ENCODE measurements at places on chromosomes 5 and 9.
A peak's percentile ranks its signal among the peaks of the same experiment; 100 is the strongest.

DNA sequence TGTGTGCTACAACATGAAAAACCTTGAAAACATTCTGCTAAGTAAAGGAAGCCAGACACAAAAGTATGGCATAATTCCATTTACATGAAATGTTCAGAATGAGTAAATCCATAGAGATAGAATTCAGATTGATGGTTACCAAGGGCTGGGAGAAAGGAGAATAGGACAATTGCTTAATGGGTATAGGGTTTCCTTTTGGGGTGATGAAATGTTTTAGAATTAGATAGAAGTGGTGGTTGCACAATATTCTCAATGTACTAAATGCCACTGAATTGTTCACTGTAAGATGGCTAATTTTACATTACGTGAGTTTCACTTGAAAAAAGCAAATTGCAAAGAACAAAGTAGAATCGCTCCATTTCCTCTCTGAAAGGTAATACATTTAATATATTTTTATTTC is 43.0 kb upstream of the GAS1 start:
- DNase-seq, result no peak

DNA sequence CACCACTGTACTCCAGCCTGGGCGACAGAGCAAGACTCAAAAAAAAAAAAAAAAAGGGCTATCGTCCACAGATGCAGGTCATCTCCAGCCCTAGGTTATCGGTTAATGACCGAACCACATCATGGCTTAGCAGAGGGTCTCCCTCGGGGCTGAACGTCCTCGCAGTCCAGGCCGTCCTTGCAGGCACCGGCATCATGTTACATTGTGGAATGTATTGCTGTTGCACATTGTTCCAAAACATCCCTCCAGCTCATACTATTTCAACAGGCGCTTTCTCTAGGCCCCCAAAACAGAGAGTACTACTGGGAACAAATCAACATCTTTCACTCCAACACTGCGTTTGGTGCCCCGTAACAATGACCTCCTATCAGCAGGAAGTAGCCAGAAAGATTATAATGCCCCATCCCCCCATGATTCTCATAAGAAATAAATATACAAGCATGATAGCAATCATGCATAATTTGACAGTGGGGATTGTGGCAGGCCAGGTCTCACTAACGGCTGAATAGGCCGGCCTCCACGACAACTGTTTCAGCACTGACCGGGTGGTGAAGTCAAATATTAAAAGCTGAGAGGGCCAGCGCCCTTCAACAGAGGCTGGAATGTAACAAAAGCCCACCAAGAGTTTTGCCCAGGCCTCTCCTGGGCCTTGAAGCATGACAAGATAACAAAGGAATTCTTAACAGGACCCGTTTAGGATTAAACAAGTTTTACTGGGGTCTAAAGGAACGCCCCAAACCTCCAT is 1.1 kb upstream of the LCN9 start:
- no peak for DNase-seq

DNA sequence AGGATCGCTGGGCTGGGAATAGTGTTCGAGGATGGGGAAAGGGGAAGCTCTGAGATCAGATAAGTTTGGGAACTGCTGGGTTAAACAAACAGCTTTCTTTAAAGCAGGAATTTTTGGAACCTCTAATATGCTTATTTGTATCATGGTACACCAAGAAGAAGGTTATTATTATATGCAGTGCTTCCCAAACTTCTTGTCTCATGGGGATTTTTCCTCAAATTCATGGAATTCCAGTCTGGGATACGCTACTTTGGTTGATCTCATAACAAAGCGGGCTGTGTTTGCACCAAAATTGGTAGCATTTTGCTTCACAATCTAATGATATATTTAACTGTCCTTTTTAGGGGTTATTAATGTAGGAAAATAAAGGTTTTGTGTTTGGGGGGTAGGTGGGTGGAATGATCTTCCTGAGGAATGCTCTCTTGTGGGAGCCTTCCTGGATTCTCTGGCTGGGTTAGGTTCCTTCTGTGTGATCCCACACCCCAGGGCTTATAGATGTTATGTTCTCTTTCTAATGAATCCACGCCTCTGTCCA is 116.2 kb upstream of the PANK3 start:
- DNase-seq, result no peak

DNA sequence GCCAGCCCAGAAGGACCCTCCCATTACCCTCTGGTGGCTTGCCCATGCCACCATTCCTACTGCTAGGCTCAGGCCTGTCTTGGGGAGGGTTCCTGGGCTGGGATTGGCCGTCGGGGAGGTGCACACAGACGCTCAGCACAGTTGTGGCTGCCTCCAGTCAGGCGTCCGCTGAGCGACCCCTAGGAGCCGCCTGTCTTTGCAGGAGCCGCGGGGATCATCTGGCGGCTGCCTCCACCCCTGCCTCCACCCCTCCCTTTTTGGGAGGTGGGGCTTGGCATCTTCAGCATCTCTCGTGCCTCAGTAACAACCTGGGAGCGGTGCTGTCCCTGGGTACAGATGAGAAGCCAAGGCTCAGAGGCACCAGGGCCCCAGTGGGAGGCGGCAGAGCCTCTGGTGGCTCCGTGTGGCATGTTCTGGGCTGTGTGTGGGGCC is 39.6 kb downstream of the RXRA start:
- peak; percentile 92 for DNase-seq

- DNase-seq, result no peak
Measured at GRCh38 chr9:116763770-116764169, 76.7 kb downstream of the TRIM32 start.

GRCh38 chr5:60263346-60263745 is 369.8 kb upstream of the PDE4D start:
- DNase-seq, result no peak

GRCh38 chr5:16884595-16884994 is 51.5 kb downstream of the MYO10 start:
- DNase-seq, result no peak

DNA sequence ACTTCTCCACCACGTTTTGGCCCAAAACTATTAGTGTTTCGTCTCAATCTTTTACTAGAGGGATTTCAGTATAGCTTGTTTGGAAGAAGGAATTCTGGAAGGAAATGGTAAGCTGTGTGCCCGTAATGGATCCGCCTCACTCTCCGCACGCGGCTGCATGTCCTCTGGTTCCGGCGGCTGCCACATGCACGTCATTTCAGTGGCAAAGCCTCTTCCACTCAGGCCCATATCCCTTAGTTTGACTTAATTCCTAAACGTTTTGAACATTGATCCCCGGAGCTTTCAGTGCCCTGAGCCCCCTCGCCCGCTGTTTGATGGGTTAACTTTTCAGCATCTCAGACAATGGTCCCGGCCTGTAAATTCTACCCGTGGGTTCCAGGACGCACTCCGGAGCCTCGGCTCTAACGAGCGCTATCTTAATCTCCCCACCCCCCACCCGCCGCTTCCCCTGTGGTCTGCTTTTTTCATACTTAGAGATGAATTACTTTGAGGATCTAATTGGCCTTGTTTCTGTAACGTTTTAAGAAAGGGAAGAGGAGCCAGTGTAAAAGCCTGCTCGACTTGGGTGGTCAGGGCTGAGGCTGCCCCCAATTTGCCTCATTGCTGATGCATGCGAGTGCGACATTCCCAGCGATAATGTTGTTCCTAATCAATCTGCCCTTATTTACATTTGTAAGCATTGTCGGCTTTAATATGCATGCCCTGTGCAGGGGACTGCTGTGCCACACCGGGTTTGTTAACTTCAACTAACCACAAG is 4.6 kb downstream of the PTCH1 start:
- DNase-seq, result no peak

GRCh38 chr9:117860849-117861248 is 156.6 kb downstream of the TLR4 start:
- no peak for DNase-seq

GRCh38 chr9:108345826-108346225 is 510.0 kb downstream of the ACTL7B start:
- no peak for DNase-seq

- DNase-seq, result no peak
Measured at GRCh38 chr5:6904860-6905259, 191.6 kb downstream of the TENT4A start.

DNA sequence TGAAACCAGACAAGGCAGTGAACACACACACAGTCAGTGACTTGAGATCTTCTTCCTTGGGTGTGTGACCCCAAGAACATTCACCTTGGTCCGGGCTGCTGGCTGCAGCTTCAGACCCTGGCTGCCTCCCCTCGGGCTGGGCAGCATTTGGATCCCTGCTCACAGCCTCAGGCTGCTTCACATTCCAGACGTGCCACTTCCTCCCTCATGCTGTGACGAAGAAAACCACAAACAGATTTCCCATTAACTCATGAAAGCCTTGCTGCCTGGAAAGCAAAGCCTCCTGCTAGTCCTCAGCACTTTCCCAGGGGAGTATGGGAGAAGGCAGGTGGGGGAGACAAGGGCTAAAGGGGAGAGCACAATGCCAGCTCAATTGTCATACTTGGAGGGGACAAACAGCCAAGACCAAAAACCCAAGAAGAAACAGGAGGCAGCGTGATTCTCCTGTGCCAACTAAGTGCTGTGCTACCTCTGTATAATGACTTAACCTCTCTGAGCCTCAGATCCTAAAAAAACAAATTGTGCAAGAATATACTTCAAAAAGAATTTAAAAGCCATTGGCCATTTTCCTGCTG is 594.6 kb upstream of the BRINP1 start:
- no peak for DNase-seq

DNA sequence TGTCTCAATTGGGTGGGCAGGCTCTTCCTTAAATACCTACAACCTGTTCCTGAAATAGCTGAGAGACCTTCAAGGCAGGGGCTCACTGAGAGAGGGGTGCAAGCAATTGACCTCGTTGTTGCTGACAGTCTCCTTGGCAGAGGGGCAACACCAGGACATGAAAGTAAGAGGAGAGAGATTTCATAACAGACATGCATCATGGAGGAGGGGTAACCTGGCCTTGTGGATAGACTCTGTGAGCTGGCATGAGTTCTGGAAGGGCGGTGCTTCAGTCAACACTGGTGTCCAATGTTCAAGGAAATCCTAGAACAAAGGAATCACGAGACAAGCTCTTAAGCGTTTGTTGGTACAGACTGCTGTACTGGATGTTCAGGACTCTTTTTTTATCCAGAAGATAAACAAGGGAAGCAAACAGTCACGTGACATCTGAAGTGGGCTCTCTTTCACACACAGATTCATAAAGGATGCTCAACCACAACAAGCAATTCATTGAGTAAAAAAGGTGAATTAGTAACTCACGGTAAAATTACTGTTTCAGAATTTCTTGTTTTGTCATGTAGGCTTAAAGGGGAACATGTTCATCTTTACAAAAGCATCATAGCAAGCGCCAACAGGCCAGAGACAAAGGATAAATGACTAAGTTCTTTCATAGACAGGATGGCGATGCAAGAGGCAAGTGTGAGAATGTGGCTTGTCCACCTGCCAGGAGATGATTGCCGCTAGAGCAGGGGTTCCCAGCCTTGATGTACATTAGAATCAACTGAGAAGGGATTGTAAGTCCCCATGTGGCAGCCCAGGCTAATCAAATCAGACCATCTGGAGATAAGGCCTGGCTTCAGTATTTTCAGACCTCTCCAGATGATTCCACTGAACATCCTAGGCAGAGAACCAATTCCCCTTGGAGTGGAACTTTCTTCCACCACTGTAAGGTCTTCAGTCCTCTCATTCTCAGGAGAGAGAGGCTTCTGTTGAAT is 20.7 kb downstream of the ANKRA2 start:
- peak; percentile 62 for DNase-seq

- DNase-seq, result no peak
Measured at GRCh38 chr5:178672630-178673029, 45.8 kb upstream of the CLK4 start.

GRCh38 chr9:120175031-120175430 is 404.9 kb downstream of the CDK5RAP2 start:
- peak; percentile 64 for DNase-seq

DNA sequence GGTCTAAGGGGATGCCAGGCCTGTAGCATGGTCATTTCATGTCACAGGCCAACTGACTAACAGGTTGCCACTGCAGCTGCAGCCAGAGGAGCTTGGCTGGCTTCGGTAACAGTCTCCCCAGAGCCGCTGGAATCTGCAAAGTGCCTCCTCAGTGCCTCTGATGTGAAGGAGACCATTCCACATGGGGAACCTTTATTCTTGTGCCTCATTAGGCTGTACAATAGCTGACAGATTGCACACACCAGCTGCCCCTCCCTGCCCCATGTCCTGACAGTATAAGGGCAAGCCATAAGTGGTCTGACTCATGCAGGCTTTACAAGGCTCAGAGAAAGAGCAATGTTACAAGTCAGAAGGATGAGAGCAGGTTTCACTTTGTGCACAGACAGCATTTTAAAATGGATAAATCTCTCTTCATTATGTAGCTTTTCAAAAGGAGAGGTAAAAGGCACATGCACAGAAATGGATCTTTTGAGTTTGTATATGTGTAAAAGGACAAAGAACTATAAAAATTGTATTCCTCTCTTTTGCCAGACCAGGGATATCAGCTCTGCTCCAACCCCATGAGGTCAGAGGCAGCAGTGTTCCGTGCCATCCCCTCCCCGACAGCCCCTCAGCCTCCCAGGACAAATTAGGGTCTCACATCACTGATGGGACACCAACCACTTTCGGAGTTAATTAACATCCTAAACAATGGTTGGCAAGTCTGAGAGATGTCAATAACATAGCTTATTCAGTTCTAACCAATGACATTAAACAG is 467.8 kb downstream of the TMEM232 start:
- DNase-seq, result peak; percentile 0

DNA sequence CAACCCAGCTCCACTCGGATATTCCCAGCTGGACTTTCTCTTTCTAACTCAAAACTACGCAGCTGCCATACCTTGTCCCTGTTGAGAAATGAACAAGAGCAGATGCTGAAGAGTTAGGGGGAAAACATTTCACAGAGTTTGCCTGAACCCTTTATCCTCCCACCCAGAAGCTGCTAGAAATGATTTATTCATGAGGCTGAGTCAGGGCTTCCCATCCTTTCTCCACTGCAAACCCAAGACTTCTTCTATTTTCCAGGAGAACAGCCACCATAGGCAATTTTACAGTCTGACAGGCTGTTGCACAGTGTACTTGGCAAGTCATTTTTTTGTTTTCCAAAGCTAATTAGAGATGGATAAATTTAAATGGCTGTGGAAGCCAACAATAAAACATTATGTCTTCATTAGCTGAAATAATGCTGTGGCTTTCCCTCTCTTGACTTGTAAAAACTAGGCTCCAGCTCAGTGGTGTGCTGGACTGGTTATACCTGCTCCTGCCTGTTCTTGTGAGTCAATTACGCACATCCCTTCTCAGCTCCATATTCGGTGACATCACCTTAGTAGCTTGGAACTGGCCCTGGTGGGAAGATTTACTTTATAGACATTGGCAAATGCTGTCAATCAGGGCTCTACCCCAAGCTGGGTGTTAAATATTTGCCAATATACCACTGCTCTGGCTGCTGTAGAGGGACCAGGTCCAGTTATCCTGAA is 71.9 kb downstream of the KIF4B start:
- no peak for DNase-seq

- peak; percentile 75 for DNase-seq
Measured at GRCh38 chr5:50969151-50970031, 303.0 kb downstream of the PARP8 start.
